ENCODE measurements at places on chromosomes 2 and 18.

- DNase-seq, result no peak
Observed at GRCh38 chr2:187139469-187139868, 290.5 kb upstream of the ZSWIM2 start.

- peak; percentile 53 for DNase-seq
Observed at GRCh38 chr2:220057916-220058315, 430.5 kb downstream of the SLC4A3 start.

- DNase-seq, result no peak
Observed at GRCh38 chr2:15858466-15858865, 81.9 kb upstream of the MYCN start.

DNA sequence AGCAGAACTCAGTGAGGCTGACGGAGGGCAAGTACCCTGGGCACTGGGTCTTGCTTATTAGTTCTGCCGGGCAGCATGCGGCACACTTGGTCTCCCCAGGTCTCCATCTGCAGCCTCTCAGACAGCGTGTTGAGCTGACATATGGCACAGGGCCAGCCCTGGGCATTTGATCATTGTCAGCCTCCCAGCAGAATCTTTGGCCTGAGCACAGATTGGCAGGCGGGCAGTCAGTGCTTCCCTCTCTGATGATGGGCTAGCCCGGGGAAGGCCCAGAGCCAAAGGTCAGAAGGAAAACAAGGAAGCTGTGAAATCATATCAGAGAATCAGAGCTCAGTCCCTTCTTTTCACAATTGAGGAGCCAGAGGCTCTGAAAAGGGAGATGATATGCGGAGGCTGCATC lies 150.1 kb upstream of the LRRTM1 start:
- DNase-seq, result no peak

DNA sequence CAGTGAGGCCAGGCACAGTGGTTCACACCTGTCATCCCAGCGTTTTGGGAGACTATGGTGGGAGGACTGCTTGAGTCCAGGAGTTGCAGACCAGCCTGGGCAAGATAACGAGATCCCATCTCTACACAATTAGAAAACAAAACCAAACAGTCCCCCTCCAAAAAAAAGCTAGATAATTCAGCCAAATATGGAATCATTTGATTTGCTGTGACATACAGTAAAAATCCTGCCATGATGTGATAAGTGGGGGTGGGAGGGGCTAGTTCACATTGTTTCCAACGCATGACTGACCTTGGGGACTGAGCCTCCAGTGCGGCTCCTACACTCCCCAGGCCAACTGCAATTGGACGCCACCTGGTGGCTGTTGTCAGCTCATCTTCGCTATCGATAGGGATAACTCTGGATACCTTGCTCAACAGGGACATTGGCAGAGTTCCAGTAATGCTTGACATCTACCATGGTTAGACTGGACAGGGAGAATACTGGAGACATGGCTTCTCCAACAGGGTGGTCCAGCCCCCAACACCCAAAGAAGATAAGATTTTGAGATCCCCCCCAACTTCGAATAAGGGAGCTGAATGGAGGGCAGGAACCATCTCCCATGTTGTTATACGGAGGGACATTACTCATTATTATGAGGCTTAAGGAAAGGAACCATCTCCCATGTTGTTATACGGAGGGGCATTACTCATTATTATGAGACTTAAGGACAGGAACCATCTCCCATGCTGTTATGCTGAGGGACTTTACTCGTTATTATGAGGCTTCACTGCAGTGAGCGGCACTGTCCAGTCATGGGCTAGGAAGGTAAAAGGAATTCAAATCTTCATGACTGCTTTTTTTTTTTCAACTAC lies 135.9 kb downstream of the TGIF1 start:
- DNase-seq, result peak; percentile 77

- peak; percentile 0 for DNase-seq
Observed at GRCh38 chr2:118309257-118309945, 221.1 kb downstream of the INSIG2 start.

- DNase-seq, result no peak
Observed at GRCh38 chr2:120305937-120306490, 39.9 kb upstream of the INHBB start.

DNA sequence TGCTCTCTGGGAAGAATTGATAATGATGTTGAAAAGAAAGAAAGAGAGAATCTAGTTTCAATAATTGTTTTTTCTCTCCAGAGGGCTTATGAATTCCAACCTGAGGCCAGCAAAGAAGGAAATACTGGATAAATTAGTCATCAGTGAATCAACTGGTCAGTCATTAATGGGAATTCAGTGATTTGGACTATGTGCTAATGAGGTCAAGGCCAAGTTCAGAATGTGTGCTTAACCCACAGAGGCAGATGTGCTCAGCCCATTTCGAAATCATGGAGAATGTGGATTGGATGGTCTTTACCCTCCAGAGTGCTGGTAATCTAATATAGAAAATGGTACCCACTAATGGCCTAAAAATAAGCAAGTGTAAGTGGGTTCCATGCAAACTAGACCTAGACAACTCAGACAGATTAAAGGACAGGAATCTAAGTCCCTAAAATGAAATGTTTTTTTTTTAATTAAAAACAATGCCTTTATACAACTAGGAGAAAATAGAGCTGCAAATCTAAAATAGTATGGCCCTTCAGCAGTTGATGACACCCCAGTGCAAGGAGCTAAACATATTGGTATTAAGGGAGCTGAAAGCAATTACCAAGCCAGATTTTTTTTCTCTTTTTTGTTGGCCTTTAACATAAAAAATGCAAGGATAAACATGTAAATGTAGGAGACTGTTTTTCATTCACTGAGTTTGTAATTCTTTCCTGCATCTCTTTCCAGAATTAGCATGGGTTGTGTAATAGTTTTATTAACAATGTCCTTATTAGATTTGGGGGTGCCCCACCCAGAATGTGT lies 296.9 kb downstream of the SATB2 start:
- peak; percentile 99 for DNase-seq

GRCh38 chr18:73891572-73892421 lies 255.8 kb downstream of the FBXO15 start:
- no peak for DNase-seq

- DNase-seq, result no peak
Observed at GRCh38 chr18:78244779-78245178, 734.8 kb upstream of the SALL3 start.

DNA sequence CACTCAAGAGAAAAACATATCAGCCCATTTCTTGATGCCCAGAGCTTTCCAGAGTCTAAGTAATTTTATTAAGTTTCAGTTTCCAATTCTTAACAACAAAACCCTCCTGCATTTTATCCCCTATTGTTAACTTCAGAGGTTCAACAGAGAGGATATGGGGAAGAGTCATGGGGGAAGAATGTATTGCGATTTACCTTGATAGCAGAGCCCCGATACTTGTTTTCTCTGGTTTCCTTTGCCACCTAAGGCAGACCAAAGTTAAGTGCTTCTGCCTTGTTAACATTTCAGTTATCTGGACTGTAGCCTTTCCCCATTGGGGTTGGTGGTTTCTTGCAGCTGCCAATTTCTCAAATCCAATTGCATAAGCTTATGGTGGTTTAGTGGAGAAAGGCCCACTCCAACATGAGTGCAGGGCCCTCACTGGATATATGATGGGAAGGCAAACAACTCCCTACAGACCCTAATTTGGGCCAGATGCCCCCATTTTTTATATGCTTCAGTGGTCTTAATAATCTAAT lies 82.0 kb upstream of the ITGB6 start:
- DNase-seq, result peak; percentile 61

DNA sequence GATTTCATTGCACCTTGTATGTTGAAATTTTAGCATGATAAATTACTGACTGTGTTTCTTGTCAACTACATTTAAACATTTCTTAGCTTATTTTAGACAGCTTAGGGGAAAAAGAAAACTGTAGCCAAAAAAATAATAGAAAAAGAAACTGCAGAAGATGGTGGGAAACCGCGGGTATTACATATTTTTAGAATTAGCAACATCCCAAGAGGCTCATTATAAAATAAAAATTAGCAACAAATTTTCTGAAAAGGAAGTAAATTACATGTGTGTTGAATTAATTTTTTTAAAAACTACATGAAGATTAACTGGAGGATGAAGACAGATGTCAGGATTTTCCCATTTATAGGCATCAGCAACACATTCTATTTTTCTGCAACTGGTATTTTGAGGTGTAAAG lies 4.3 kb downstream of the PELI1 start:
- DNase-seq, result no peak

GRCh38 chr2:120863661-120864320 lies 128.1 kb downstream of the GLI2 start:
- DNase-seq, result peak; percentile 38

DNA sequence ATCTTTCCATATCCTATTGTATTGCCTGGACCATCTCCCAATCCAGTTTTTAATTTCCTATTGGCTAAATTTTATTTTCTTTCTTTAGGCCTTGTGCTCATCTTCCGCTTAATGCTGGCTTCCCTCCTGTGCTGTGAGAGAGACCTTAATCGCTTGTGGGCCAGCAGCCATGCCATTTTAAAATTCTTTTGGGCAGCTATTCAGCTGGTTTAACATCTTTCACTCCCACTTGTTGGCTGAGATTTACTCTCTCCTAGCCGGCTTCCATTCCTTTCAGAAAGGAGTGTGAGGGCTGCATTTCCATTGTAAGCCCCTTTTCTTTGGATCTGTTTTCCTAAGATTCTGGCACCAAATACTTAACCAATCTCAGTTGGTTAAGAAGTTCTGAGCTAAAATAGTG lies 140.9 kb upstream of the RASGRP3 start:
- no peak for DNase-seq
